GM23248 (cell line): ENCODE measurements at places on chromosomes 12 and 14. TPM values are rescaled to one million over a fixed set of nuclear protein-coding genes. Genes with fewer than 3 reads are reported as not detected.

GRCh38 chr12:47328831-47329545 is 249.2 kb upstream of the AMIGO2 start:
- peak; percentile 79 for DNase-seq
- H3K4me1 ChIP-seq = peaks cover 7% of the 10 kb centered on the region
- no peaks in the 10 kb centered on the region for H3K27me3 ChIP-seq
- H3K4me3 ChIP-seq = no peak overlapping the region
- H3K27ac ChIP-seq = no peak overlapping the region
- no peaks in the 10 kb centered on the region for H3K36me3 ChIP-seq

- H3K4me3 ChIP-seq = no peak overlapping the region
- no peak overlapping the region for H3K27ac ChIP-seq
- H3K36me3 ChIP-seq = no peaks in the 10 kb centered on the region
- DNase-seq = peak; percentile 33
- H3K27me3 ChIP-seq = no peaks in the 10 kb centered on the region
- H3K4me1 ChIP-seq = no peaks in the 10 kb centered on the region
These were observed 35.9 kb upstream of the GSC start for GRCh38 chr14:94805680-94806288.

DNA sequence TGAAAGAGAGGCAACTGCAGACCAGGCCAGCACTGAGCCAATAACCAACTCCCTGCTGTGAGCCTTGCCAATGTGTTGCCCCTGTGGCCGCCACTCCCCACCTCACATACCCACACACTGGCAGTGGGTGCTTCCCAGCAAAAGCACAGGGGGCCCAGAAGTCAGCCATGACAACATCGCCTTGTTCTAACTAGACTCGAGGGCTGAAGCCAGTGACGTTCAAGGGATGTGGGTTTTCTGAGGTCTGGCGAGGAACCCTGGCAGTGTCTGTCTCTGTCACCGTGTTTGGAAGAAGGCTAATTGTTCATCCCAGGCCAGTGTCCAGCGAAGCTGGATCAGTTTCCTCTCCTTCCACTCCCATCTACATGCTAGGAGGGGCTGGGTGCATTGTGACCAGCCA is 311.8 kb upstream of the AMIGO2 start:
- no peak for DNase-seq
- H3K4me1 ChIP-seq = peaks cover 39% of the 10 kb centered on the region
- no peaks in the 10 kb centered on the region for H3K27me3 ChIP-seq
- no peak overlapping the region for H3K4me3 ChIP-seq

DNA sequence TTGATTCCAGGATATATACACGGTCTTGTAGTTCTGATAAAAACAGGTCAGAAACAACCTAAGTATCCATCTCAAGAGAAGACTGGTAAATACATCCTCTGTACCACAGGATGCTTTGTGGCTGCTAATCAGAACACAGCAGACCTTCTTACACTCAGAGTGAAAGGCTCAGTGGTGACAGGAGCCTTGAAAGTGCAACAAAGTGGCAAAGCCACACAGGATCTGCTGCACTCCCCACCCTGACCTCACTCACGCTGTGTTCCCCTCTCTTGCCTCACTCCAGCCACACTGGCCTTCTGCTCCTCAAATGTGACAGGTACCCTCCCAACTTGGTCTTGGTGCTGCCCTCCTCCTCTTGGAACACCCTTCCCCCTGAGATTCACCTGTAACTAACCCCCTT is 98.1 kb upstream of the GRIP1 start:
- no peak overlapping the region for H3K27ac ChIP-seq
- H3K4me1 ChIP-seq = no peaks in the 10 kb centered on the region
- H3K36me3 ChIP-seq = no peaks in the 10 kb centered on the region
- no peak for DNase-seq
- H3K27me3 ChIP-seq = no peaks in the 10 kb centered on the region
- no peak overlapping the region for H3K4me3 ChIP-seq

The KRT86 gene
- 0.11 TPM in 1 of 2 replicates, not detected in the other for total RNA-seq

The FAM186B gene
- 0.22 and 1.4 TPM in 2 replicates for total RNA-seq

DNA sequence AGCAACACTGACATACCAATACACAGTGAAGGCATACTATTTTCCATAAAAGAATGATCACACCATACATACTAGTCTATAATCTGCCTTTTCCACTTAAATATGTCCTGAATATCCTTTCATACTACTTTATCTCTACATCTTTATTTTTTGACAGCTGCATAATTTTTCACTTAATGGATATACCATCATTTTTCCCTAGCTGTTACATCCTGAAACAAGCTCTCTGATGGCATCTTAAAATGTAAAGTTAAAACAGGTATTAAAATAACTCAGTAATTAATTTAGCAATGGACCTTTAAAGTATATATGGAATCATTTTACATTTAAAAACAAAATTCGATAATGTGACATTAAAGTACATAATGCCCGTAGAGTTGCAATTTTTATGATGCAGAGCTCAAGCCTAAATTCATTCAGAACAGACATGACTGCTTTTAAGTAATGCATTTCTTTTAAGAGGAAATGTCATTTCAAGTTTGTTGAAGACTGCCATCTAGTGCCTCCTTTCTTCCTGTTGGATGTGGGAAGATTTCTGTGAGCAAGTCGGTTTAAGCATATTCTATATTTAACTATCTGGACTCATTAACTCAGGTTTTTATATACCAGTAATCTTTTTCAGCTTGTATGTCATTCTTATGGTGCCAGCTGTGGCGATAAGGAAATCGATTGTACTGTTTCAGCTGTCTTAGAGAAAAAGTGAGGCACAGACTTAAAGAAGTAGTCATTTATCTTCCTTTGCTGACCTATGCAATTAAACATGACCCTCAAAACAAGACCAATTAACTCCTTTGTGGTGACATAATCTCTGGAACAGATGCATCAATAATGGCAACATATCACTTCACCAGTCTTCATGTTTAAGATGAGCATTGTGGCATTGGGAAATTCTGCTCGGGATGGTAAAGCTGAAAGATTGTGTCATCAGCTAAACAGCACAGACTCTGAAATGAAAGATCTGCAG is 20.3 kb downstream of the PRICKLE1 start:
- DNase-seq = peak; percentile 76
- no peaks in the 10 kb centered on the region for H3K36me3 ChIP-seq
- H3K4me1 ChIP-seq = peaks cover 33% of the 10 kb centered on the region
- no peaks in the 10 kb centered on the region for H3K27me3 ChIP-seq

DNA sequence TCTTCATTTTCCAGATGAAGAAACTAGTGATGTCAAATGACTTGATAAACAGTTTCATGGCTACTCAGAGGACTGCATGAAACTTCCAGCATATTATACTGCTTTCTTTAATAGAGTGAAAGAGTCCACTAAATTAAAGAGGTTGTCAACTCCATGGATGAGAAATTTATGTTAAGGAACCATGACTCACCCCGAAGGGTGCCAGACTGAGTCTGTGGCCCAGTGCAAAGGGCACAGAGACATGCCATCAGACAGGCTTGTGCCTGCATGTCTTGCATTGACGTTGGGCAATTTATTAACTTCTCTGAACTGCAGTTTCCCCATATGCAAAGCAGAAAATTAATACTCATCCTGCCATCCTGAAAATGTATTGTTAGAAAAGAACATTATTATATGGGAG is 382.4 kb downstream of the APAF1 start:
- no peak overlapping the region for H3K27ac ChIP-seq
- no peaks in the 10 kb centered on the region for H3K4me1 ChIP-seq
- DNase-seq = no peak
- H3K36me3 ChIP-seq = no peaks in the 10 kb centered on the region
- H3K4me3 ChIP-seq = no peak overlapping the region
- no peaks in the 10 kb centered on the region for H3K27me3 ChIP-seq

The KLHL28 gene
- total RNA-seq = 10.3 and 11.9 TPM in 2 replicates

DNA sequence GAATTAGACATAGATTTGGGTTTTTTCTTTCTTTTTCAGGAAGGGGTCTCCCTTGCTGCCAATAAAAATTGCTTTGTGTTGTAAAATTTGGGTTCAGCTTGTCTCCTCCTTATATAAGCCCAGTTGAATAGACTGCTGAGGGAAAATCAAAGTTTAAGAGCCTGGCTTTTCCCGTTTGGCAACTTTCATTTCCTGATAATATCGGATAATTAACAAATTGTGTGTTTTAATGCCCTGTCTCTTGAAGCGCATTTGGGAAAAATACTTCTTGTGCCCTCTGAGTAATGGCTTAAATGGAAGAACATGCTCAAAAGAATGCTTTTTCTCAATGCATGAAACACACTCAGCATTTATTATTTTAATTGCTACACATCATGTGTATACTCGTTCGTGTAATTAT is 198.0 kb upstream of the DCN start:
- peak; percentile 26 for DNase-seq
- no peaks in the 10 kb centered on the region for H3K36me3 ChIP-seq
- H3K27ac ChIP-seq = peak overlapping the region; percentile 74; the same call in 1 of the 2 replicates
- H3K27me3 ChIP-seq = no peaks in the 10 kb centered on the region
- H3K4me1 ChIP-seq = peaks cover 21% of the 10 kb centered on the region

GRCh38 chr12:55861396-55861795 is 18.7 kb upstream of the MMP19 start:
- peaks cover 3% of the 10 kb centered on the region; the same call in 1 of the 2 replicates for H3K4me1 ChIP-seq
- no peak overlapping the region for H3K4me3 ChIP-seq
- 0 out of 2 replicates have a peak overlapping the region, but pooled peaks have one; percentile 35 for H3K27ac ChIP-seq
- no peaks in the 10 kb centered on the region for H3K27me3 ChIP-seq

The RND1 gene
- total RNA-seq = 0.32 TPM in 1 of 2 replicates, not detected in the other

GRCh38 chr12:38930990-38931389 is 25.6 kb upstream of the CPNE8 start:
- no peaks in the 10 kb centered on the region for H3K36me3 ChIP-seq
- H3K4me3 ChIP-seq = no peak overlapping the region
- no peaks in the 10 kb centered on the region for H3K27me3 ChIP-seq
- DNase-seq = no peak
- no peaks in the 10 kb centered on the region for H3K4me1 ChIP-seq

GRCh38 chr12:30988646-30989286 is 62.2 kb downstream of the TSPAN11 start:
- no peaks in the 10 kb centered on the region for H3K36me3 ChIP-seq
- DNase-seq = no peak
- no peaks in the 10 kb centered on the region for H3K4me1 ChIP-seq

- no peak for DNase-seq
- H3K4me3 ChIP-seq = no peak overlapping the region
- H3K4me1 ChIP-seq = no peaks in the 10 kb centered on the region
- H3K27ac ChIP-seq = no peak overlapping the region
- H3K36me3 ChIP-seq = no peaks in the 10 kb centered on the region
- no peaks in the 10 kb centered on the region; the same call in 1 of the 2 replicates for H3K27me3 ChIP-seq
These were observed 389.6 kb upstream of the DDHD1 start for GRCh38 chr14:53542732-53543131.

DNA sequence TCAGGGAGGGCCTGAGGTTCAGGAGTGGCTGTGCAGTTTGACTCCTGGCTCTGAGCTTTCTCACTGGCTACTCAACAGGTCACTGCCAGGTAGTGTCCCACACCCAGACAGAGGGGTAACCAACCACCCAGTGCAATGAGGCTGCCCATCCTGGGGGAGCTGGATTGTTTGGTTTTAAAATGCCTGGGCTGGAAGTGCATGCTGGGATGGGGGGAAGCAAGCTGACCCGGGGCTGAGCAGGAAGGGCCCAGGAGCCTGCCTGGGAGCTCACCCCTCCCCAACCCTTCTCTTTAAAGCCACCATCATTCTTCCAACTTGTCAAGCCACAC is 12.6 kb upstream of the ABHD12B start:
- H3K4me1 ChIP-seq = 0 out of 2 replicates have a peak, but pooled peaks cover 5% of the 10 kb centered on the region
- H3K36me3 ChIP-seq = no peaks in the 10 kb centered on the region
- peak overlapping the region; percentile 75 for H3K4me3 ChIP-seq
- no peak overlapping the region for H3K27ac ChIP-seq
- no peak for DNase-seq
- H3K27me3 ChIP-seq = no peaks in the 10 kb centered on the region

The PRICKLE1 gene
- 12.9 and 13.2 TPM in 2 replicates for total RNA-seq

The CDH24 gene
- total RNA-seq = 3.8 and 5.6 TPM in 2 replicates

The TBX5 gene
- total RNA-seq = 23.9 and 30.0 TPM in 2 replicates

GRCh38 chr12:13099066-13099843 is 4.2 kb downstream of the GSG1 start:
- H3K27me3 ChIP-seq = no peaks in the 10 kb centered on the region
- no peaks in the 10 kb centered on the region for H3K36me3 ChIP-seq
- peak overlapping the region; percentile 43 for H3K4me3 ChIP-seq
- peaks cover 71% of the 10 kb centered on the region for H3K4me1 ChIP-seq
- H3K27ac ChIP-seq = peak overlapping the region; percentile 98
- DNase-seq = peak; percentile 73

The SPIC gene
- not detected in 2 replicates for total RNA-seq

GRCh38 chr12:125128439-125129178 is 63.4 kb downstream of the AACS start:
- no peak for DNase-seq
- no peak overlapping the region for H3K27ac ChIP-seq
- no peak overlapping the region for H3K4me3 ChIP-seq
- H3K27me3 ChIP-seq = no peaks in the 10 kb centered on the region
- no peaks in the 10 kb centered on the region for H3K4me1 ChIP-seq
- peaks cover 3% of the 10 kb centered on the region; the same call in 1 of the 2 replicates for H3K36me3 ChIP-seq

DNA sequence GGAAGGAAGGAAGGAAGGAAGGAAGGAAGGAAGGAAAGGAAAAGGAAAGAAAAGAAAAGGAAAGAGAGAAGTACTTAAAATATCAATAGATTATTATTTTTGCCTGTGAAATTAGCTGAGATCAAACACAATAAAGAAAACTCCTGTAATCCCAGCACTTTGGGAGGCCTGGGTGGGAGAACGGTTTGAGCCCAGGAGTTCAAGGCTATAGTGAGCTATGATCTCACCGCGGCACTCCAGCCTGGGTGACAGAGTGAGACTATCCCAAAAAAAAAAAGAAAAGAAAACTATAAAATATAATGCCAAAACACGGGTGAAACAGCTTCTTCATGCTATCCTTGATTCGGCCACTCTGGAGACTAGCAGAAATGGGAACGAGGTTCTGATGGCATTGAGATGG is 26.2 kb upstream of the CKAP4 start:
- H3K27me3 ChIP-seq = no peaks in the 10 kb centered on the region
- no peak overlapping the region for H3K4me3 ChIP-seq
- no peaks in the 10 kb centered on the region for H3K4me1 ChIP-seq
- no peaks in the 10 kb centered on the region for H3K36me3 ChIP-seq

DNA sequence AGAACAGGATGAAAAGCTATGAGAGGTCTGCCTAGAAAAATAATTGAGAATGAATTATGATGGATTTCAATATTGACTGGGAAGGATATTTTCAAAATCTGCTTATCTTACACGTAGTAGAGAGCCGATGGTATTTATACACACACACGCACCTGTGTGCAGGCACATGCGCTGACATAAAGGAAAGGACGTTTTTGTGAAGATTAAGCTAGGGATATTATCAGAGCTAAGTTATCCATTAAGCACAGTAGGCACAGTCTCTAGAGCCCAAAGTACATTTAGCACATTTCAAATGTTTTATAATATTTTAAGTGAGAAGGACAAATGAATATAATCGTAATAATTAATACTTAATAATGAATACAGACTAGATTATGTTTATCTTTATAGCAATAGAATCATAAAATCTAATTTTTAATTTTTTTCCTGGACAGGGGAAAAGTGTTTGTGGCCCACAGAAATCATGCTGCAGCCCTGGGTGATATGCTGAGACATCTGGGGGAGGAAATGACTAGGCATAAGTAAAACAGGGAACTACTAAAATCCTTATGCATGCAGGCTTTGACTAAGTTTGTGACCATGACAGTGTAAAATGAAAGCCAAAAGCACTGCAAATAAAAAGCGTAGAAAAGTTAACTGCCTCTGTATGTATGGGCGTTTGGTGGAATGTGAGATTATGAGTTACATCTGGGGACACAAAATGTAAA is 146.1 kb downstream of the KITLG start:
- no peaks in the 10 kb centered on the region for H3K36me3 ChIP-seq
- H3K27me3 ChIP-seq = no peaks in the 10 kb centered on the region
- H3K4me1 ChIP-seq = peaks cover 37% of the 10 kb centered on the region
- H3K27ac ChIP-seq = peak overlapping the region; percentile 78
- H3K4me3 ChIP-seq = no peak overlapping the region

The CHST11 gene
- total RNA-seq = 5.4 and 18.1 TPM in 2 replicates
